ENCODE measurements at places on chromosomes 11 and 22.
A peak's percentile ranks its signal among the peaks of the same experiment; 100 is the strongest.

- no peak for DNase-seq
Observed at GRCh38 chr22:23787910-23788309, 1.1 kb downstream of the SMARCB1 start.

GRCh38 chr11:61380884-61381283, 11.5 kb upstream of the TMEM216 start:
- no peak for DNase-seq

GRCh38 chr11:116909245-116909644, 71.8 kb upstream of the APOA1 start:
- no peak for DNase-seq

DNA sequence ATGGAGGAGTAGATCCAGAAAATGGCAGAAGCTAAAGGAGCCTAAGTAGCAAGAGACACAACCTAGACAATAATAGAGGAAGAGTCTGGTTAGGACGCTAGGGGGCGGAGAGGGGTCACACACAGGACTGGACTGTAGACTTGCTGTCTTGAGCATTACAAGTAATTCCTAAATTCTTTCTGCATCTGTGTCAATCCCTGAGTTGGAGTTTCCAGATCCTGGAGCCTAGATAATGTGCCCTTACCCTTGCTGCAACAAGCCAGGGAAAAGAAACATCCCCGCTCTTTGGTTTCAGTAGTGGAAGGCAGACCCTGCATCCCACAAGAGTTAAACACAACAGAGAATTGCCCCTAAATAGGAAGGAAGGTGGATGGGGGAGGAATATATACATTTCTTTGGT, 14.9 kb upstream of the CCDC73 start:
- DNase-seq: peak; percentile 44

GRCh38 chr11:116421529-116422185, 351.1 kb downstream of the BUD13 start:
- DNase-seq: no peak

GRCh38 chr11:11725438-11725837, 103.6 kb upstream of the GALNT18 start:
- DNase-seq: no peak

DNA sequence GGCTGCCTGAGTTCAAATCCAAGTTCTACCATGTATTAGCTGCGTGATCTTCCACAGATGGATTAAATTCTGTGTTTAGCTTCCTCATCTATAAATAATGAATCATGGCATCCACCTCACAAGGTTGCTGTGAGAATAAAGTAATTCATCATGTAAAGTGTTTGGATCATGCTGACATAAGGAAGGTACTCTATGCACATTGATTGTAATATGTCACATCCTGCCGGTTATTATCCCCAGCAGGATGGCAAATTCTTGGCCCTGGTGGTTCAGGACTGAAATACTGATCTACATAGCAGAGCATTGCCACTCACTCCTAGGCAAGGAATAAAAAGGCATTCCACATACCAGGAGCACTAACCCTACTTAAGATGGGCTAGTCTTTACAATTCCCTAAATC, 40.8 kb downstream of the LGR4 start:
- no peak for DNase-seq

GRCh38 chr11:45500451-45500850, 165.0 kb downstream of the CHST1 start:
- no peak for DNase-seq

DNA sequence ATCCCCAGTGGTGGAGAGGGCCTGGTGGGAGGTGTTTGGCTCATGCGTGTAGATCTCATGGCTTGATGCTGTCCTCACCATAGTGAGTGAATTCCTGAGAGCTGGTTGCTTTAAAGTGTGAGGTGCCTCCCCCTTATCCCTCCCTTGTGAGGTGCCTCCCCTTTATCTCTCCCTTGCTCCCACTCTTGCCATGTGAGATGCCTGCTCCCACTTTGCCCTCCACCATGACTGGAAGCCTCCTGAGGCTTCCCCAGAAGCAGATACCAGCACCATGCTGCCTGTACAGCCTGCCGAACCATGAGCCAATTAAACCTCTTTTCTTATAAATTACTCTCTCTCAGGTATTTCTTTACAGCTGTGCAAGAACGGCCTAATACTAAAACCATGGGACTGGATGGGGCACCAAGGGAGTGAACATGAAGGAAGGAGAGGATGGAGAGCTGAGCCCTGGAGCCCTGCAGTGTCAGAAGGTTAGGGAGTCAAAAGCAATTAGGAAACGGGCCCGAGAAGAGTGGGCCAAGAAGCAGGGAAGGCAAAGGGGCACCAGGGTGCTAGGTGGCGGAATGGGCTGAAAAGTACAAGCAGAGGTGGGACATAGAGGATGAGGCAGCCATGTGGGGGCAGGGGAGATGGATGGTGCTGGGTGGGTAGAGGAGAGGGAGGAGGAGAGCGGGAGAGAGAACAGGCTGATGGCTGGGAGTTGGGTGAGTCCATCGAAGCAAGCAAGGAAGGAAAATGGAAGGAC, 9.4 kb downstream of the IFITM10 start:
- DNase-seq: no peak

- no peak for DNase-seq
Observed at GRCh38 chr11:126352934-126353801, 2.3 kb upstream of the ST3GAL4 start.

GRCh38 chr22:39266398-39267030, 21.7 kb upstream of the PDGFB start:
- no peak for DNase-seq

GRCh38 chr11:62256281-62256680, 13.7 kb upstream of the SCGB2A2 start:
- no peak for DNase-seq

- DNase-seq: no peak
Observed at GRCh38 chr11:58061813-58062212, 31.1 kb downstream of the OR6Q1 start.

DNA sequence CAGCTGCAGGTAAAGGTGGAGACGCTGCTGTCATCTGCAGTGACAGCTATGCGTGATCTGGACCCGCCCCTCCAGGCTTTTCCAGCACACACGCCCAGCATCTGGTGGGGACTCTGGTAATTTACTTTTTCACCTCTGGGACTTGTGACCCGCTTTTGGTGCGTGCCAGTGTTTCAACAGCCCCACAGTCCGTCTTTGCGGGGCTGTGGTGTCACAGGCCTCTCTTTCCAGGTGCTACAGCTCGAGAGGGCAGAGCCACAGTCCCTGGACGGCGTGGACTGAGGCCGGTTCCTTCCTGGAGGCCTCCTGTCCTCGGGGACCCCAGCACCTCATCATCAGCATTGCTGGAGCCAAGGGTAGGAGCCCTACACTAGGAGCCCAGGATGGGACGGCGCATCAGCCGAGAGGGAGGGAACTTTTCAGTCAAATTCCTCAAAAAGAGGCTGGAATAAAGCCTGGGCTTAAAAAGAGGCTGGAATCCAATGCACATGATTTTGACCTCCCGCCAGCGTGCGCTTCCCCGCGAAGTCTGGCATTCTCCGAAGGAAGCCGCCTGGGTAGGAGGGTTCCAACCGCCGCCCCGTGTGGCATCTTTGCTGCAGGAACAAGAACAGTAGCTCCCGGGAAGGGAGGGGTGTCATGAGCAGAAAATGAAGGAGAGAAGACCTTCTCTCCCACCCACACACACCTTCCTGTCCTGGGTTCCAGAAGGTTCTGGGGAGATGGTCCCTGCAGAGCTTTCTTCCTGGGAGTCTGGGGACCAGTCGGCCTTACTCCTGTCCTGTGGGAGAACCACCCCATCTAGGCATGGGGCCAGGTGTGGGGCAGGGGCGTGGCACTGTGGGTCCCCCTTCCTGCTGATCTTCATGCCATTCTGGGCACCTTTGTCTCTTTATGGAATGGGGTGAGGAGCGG, 25.7 kb upstream of the KRTAP5-7 start:
- DNase-seq: no peak

DNA sequence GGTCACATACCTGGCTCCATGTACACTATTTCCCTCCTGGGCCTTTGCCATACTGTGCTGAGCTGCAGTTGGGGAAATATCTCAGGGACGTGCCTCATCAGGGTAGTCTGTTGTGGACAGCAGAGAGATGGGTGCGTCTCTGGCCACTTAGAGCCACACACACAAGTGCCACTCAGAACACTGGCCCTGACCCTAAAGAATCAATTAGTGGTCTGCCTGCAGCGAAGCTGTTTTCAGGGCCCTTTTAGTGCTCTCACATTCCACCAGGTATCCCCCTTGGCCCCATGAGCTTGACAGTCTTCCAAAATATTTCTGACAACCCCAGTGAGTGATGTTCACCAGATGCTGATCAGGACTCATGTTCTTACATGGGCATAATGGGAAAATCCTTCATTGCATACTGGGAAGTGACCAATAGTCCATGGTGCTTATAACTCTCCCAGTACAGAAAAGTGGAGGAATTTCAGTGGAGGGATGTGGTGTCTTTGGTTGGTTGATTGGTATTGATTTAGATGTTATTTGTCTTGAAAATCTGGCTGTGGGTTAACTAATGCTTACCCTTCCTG, 66.1 kb downstream of the ME3 start:
- no peak for DNase-seq

GRCh38 chr22:47051441-47052071, 289.1 kb downstream of the TBC1D22A start:
- DNase-seq: no peak
